Thymus (tissue), 14 donors: ENCODE measurements at places on chromosomes 12 and 14. TPM values are rescaled to one million over a fixed set of nuclear protein-coding genes. Genes with fewer than 3 reads are reported as not detected.

- H3K36me3 ChIP-seq, result no peaks in the 10 kb centered on the region
- no peak overlapping the region for H3K27ac ChIP-seq
- DNase-seq, result no peak
- no peak overlapping the region for H3K4me3 ChIP-seq
- peaks cover 29% of the 10 kb centered on the region for H3K27me3 ChIP-seq
Observed at GRCh38 chr12:47082796-47083621, 3.2 kb upstream of the AMIGO2 start.

GRCh38 chr14:37045340-37046061, 126.9 kb downstream of the SLC25A21 start:
- no peak overlapping the region for H3K27ac ChIP-seq
- no peaks in the 10 kb centered on the region for H3K4me1 ChIP-seq
- DNase-seq, result no peak

GRCh38 chr12:91965781-91966180, 179.9 kb downstream of the BTG1 start:
- H3K4me1 ChIP-seq, result no peaks in the 10 kb centered on the region
- DNase-seq, result no peak
- H3K36me3 ChIP-seq, result no peaks in the 10 kb centered on the region
- H3K27ac ChIP-seq, result no peak overlapping the region
- H3K27me3 ChIP-seq, result no peaks in the 10 kb centered on the region

- H3K27me3 ChIP-seq, result no peaks in the 10 kb centered on the region
- no peaks in the 10 kb centered on the region for H3K36me3 ChIP-seq
- DNase-seq, result no peak
- no peaks in the 10 kb centered on the region for H3K4me1 ChIP-seq
Observed at GRCh38 chr14:38297681-38298080, 41.8 kb upstream of the CLEC14A start.

DNA sequence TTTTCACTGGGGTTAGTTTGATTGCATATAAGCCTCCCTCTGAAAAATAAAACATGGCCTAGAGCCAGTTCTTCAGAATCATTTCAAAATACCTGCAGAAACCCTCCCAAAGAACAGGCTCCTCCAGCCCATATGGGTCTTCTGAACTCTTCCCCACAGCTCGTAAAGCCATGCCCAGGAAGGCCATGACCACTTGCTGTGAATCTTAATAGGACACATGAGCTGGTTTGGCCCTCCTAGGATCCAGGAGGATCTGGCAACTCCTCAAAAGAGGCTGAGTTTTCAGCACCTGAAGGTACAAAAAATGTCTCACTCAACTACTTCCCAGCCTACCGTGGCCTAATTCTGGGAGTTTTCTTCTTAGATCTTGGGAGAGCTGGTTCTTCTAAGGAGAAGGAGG, 2.4 kb downstream of the MYBPC1 start:
- no peaks in the 10 kb centered on the region for H3K4me1 ChIP-seq
- no peak overlapping the region for H3K4me3 ChIP-seq
- no peaks in the 10 kb centered on the region for H3K36me3 ChIP-seq

- H3K27ac ChIP-seq, result no peak overlapping the region
- H3K4me3 ChIP-seq, result no peak overlapping the region
- DNase-seq, result no peak
- H3K36me3 ChIP-seq, result no peaks in the 10 kb centered on the region
Observed at GRCh38 chr14:59687663-59688062, 111.1 kb upstream of the CCDC175 start.

- H3K36me3 ChIP-seq, result no peaks in the 10 kb centered on the region
- H3K27ac ChIP-seq, result peak overlapping the region; percentile 2
- peaks cover 24% of the 10 kb centered on the region for H3K4me1 ChIP-seq
Observed at GRCh38 chr12:132423251-132423819, 66.6 kb upstream of the FBRSL1 start.

DNA sequence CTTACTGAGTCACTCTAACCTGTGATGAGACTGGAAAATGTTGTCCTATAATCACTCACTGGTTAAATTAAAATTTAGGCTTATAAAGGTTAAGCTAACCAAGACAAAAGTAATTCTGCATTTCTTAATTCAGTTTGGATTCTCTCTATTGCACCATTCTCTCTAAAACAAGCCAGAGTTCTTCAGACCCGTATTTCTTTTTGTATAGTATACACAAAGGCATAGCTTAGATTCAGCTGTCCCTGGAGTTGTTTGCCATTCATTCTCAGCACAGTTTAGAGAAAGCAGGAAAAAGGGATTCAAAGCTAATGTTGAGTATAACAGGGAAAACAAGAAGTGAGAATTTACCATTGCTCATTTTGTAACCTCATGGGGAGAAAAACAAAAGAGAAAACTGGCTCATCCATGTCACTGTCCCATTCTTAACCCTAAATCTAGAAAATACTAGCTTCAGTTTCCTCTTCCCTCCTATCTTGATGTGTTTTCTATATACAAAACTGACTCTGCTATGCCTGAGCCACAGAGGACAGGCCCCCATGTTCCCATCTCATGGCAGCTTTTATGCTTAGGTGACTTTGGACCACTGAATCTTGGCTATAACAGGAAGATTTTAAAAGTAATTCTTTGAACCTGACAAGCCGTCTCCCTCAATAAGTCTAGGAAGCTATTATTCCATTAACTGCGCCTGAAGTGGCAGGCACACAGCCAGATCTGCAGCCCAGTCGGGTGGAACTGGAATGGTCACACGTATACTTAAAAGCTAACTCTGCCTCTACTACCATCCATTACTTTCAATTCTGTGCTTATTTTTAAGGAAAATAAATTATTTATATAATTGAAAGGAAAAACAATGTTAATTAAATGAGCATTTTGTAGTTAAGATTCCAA, 7.0 kb downstream of the AREL1 start:
- no peak overlapping the region for H3K27ac ChIP-seq
- H3K36me3 ChIP-seq, result no peaks in the 10 kb centered on the region
- no peak for DNase-seq
- no peak overlapping the region for H3K4me3 ChIP-seq
- H3K27me3 ChIP-seq, result no peaks in the 10 kb centered on the region

GRCh38 chr12:49664591-49665239, 41.4 kb downstream of the PRPF40B start:
- H3K4me3 ChIP-seq, result no peak overlapping the region
- H3K4me1 ChIP-seq, result peaks cover 39% of the 10 kb centered on the region
- H3K27me3 ChIP-seq, result no peaks in the 10 kb centered on the region
- peaks cover 20% of the 10 kb centered on the region for H3K36me3 ChIP-seq
- DNase-seq, result no peak
- peak overlapping the region; percentile 32 for H3K27ac ChIP-seq

- DNase-seq, result no peak
- H3K27ac ChIP-seq, result no peak overlapping the region
- H3K36me3 ChIP-seq, result no peaks in the 10 kb centered on the region
Observed at GRCh38 chr14:96514694-96515093, 12.5 kb downstream of the PAPOLA start.

DNA sequence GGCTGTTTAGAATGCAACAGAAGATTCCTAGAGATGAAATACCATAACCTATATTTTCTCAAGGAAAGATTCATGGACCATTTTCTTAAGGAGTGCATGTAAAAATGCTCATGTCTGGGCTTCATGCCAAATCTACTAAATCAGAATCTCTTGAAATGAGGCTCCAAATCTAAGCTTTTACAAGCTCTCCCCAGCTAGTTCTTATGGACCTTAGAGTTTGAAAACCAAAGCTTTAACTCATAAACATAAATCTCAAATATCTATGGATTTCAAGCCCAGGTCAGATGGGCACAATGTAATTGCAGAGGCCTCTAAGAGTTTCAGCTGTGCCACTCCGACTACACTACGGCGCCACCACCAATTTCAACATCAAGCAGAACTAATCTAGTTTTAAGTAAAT, 117.3 kb upstream of the CAND1 start:
- no peak overlapping the region for H3K4me3 ChIP-seq
- DNase-seq, result no peak

DNA sequence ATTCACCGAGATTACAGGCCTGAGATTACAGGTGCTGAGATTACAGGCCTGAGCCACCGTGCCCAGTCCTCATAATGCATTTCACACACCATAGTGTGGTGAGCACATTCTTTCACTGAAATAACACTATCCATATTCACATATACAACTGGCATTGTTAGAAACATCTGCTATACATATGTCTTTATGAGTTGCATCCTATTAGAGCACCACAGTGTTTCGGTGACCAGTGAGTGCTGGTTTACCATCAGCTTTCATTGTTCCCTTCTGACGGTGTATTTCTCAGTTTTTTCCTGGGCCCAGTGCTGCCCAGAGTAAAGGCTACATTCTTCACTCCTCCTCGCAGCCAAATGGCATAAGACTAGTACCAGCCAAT, 96.2 kb upstream of the FGD4 start:
- no peaks in the 10 kb centered on the region for H3K27me3 ChIP-seq
- no peak overlapping the region for H3K27ac ChIP-seq
- H3K36me3 ChIP-seq, result peaks cover 5% of the 10 kb centered on the region
- H3K4me3 ChIP-seq, result no peak overlapping the region
- H3K4me1 ChIP-seq, result no peaks in the 10 kb centered on the region
- no peak for DNase-seq

DNA sequence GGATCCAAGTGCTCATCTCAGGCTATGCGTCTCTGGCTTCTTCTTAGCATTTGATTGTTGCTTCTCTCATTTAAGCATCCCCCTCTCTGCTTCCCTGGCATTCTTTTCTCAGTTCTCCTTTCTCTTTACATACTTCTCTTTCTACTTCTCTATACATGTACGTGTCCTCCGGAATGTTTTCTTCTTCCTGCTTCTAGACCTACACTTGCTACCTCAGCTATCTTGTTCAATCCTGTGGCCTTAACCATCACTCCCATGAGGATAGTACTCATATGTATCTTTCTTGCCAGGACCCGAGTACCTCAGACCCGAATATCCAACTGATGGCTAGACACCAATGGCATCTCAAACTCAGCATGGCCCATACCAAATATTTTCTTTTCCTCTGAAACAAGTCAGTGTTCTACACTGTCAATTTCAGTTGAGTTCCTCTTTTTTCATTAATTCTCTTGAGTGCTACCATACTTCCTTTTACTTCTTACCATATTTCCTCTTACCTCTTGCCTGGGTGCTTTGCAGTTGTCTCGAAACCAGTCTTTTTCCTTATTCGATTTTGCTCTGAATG, 115.1 kb upstream of the SLC38A2 start:
- H3K4me3 ChIP-seq, result no peak overlapping the region
- DNase-seq, result no peak
- no peaks in the 10 kb centered on the region for H3K27me3 ChIP-seq
- H3K36me3 ChIP-seq, result no peaks in the 10 kb centered on the region

DNA sequence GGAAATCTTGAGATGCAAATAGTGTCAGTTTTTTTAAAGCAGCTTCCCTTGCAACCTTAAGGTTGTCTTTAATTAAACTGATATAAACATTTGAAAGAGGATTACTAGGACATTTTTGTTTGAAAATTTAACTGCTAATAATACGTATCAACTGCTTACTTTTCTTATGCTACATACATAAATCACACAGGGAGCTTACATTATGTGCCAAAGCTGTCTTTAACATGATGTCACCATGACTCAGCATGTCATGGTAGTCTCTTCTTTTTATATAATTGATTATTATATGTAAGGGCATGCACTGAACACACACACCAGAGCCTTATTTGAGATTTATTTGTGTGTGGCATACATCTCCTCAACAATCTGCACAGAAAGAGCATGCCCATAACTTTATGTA, 63.0 kb upstream of the PTHLH start:
- H3K27ac ChIP-seq, result no peak overlapping the region
- H3K36me3 ChIP-seq, result no peaks in the 10 kb centered on the region
- DNase-seq, result no peak

DNA sequence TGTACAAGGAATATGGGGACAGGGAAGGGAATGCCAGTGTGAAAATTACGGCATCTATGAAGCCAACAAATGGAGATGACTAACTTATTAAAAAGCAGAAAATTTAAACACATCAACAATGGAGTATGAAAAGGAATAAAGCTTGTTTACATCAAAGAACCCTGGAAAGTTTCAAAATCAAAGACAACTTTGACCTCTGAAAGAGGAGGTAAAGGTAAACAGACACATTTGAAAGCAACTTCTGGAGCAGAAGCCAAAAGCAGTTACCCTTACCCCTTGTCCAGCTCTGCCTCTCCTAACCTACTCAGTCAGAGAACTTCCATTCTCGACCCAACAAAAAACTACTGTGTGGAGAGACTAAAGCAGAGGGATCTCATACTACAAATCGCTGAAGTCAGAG, 184.3 kb downstream of the DUSP6 start:
- no peak overlapping the region for H3K4me3 ChIP-seq
- no peaks in the 10 kb centered on the region for H3K36me3 ChIP-seq
- H3K27me3 ChIP-seq, result no peaks in the 10 kb centered on the region

The RNASE7 gene
- 0.47 TPM for total RNA-seq

The HOXC5 gene
- 0.05 TPM for total RNA-seq

The KCNH3 gene
- total RNA-seq, result 1.4 TPM

The CCDC38 gene
- 0.05 TPM for total RNA-seq

The THTPA gene
- 6.7 TPM for total RNA-seq
